Germinal center (tissue), 1 donor: ENCODE measurements at places on chromosomes 3 and 15.
A peak's percentile ranks its signal among the peaks of the same experiment; 100 is the strongest.

DNA sequence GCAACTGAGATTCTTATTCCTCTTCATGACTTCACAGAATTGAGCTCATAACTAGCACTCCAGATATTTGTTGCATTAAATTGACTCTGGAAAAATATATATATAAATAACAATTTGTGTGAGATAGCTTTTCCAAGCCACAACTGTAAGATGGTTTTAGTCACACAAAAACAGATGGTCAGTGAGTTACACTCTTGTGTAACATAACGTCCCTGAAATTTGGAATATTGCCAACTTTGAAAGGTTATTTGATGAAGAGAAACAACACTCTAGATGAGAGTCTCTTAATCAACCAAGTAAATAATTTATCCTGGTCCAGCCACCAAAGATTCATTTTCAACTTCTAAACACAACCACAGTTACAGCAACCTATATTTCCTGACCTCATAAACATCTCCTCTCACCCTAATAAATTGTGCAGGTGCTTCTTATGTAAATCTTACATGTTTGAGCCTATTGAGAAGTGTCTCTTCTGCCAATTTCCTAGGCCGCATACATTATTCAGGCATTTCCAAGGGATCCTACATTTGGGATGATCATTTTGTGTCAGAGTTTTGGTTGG lies 84.9 kb upstream of the ACP3 start:
- no peak for DNase-seq

GRCh38 chr15:43958861-43959330 lies 132.1 kb downstream of the WDR76 start:
- no peak for DNase-seq

DNA sequence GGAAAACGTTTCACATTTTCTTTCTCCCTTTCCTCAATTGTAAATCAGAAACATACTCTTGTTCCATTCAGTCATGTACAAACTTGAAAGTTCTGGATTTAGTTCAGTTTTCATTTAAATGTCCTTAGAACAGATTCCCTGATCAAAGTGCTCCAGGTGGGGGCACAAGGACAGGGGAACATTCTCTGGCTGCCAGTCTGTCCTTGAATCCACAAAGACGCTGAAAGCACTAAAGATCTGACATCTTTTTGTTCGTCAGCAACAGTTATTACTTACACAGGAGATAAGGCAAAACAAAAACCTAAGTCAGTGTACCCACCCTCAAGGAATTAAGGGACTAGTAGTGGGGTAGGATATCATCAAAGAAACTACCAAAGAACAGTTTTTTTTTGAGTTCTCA lies 139.2 kb downstream of the GHSR start:
- DNase-seq, result no peak

DNA sequence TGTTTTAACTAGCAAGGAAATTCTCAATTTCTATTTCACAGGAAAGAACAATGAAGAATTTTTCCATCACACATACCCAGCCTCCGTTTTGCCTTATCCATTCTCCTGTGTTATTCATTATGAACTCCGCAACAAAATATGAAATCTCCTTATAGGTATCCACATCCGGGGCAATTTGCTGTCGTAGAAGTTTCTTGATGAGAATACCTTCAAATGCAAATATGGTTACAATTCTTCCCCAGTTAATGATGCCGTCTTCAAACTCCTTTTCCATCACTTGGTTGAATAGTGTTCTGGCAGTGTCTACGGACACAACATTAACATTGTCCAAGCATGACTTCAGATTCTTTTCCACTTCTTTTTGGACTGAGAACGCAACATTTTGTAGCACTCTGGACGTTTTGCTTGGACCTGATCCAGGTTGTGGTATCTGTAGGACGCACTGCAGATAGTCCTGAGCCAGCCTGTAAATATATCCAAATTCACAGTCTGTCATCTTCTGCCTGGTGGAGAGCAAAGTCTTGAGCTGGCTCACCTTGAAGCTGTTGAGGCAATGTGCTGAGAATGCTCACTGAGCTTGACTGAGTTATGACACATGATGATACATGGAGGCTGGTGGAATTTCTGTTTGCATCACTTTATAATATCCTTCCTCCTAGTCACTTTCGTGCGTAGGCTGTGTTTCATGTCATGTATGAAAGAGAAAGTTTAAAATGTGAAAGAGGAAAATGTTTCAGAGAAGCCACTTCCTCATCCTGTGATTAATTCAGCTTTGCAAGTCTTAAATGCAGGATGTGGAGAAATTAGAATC lies at the start of gene BCL2A1:
TSS of gene BCL2A1 (minus strand) at position 573 of the 811 bp plus-strand sequence. CDS start at position 496, 77 bp downstream.
- peak; percentile 40 for DNase-seq

- DNase-seq, result no peak
These were observed 46.2 kb downstream of the NR1D2 start for GRCh38 chr3:23991306-23991682.

GRCh38 chr3:187968883-187969580 lies 184.9 kb upstream of the LPP start:
- no peak for DNase-seq

DNA sequence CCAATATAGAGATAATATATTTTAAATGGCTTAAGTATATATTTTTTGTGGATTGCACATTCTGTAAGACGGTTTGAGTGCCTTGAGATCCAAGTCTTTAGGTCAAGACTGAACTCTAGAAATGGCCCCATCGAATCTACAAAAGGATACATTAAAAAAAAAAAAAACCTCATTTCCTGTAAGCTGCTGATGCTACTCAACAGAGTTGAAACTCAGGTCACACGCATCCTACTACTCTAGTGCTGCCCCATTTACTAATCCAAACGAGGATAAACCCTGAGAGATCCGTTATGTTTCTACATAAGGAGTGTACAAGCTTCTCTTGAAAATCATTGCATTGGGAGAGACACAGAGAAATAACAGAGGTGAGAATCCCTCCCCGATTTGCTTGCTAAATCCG lies 187.3 kb downstream of the TIGIT start:
- DNase-seq, result no peak

DNA sequence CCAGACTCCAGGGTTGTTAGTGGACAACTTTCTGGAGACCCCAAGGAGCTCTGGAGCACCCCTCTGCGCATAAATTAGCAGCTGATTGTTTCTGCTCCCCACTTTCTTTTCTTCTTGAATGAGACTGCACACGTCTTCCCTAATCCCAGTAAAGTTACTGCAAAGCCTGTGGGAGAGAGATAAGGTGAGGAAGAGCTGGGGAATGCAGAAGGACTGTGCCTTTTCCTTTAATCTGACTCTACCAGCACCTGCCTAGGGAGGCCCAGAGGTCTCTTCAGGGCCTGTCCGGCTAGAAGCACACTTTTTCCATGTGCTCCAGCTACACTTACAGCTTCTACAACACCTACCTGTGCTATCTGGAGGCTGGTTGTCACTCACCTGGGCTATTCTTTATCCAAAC lies 143.8 kb downstream of the KCNMB2 start:
- no peak for DNase-seq

GRCh38 chr15:90950676-90951075 lies 4.0 kb upstream of the RCCD1 start:
- no peak for DNase-seq

GRCh38 chr3:45712434-45713110 lies 23.4 kb downstream of the SACM1L start:
- DNase-seq, result no peak

- no peak for DNase-seq
These were observed 225.6 kb upstream of the ROPN1 start for GRCh38 chr3:124217542-124217941.

DNA sequence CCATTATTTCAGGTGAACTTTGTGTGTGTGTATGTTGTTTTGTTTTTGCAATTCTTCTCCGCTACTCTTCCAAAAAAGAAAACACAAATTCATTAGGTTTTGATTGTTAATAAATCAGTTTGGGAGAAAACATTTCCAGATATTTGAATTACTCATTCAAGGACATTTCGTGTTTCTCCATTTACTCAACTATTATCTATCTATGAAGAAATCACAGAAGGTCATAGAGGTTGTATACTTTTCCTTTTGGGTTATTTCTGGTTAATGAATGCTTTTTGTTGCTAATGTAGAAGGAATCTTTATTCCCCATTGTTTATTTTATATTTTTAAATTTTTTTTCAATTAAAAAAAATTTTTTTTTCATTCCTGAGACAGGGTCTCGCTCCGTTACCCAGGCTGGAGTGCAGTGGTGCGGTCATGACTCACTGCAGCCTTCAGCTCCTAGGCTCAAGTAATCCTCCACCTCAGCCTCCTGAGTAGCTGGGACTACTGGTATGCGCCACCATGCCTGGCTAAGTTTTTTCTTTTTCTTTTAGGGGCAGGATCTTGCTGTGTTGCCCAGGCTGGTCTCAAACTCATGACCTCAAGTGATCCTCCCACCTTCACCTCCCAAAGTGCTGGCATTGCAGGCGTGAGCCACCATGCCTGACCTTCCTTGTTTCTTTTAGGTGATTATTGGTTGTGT lies 28.4 kb downstream of the IGF1R start:
- DNase-seq, result no peak

- no peak for DNase-seq
These were observed 169.3 kb upstream of the TRIM42 start for GRCh38 chr3:140508550-140508949.

DNA sequence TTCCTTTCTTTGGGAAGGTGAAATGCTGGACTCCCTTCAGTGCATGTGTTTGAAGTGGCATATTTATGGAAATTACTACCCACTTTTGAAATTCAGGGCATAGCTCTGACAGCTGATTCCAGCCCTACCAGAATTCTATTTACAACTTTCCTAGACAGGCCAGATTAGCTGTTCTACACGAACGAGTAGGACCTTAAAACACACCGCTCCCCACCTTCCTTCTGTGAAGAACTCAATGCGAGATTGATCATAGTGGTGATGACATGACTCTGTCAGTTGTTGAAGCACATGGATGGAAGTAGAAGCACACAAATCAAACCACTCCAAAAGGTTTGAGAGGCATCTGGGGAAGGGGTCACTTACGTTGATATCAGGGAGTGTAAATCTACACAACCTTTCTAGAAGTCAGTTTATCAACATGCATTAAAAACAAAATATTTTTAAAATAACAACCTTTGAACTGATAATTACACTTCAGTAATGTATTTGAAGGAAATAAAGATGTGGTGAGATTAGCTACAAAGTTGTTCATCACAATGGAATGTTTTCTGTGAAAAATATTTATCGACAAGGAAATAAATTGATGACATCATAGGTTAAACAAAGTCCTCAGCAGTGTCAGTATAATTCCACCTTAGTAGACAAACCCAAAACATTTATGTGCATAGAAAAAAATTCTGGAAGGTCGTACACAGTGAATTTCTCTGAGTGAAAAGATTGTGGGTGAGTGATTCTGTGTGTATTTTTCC lies 29.8 kb downstream of the RARB start:
- no peak for DNase-seq

DNA sequence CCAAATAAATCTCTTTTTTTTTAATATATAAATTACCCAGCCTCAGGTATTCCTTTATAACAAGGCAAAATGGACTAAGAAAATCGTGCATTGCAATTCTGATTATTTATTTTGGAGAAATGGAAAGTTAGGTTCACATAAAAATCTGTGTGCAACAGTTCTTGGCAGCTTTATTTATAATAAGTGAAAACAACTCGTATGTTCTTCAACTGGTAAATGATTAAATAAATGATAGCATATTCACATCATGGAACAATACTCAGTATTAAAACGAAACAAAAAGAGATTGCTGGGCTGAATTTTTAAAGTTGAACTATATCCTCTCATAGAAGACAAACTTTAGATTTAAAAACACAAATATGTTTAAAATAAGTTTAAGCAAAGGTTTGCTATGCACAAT lies 176.3 kb upstream of the ZNF385D start:
- no peak for DNase-seq

DNA sequence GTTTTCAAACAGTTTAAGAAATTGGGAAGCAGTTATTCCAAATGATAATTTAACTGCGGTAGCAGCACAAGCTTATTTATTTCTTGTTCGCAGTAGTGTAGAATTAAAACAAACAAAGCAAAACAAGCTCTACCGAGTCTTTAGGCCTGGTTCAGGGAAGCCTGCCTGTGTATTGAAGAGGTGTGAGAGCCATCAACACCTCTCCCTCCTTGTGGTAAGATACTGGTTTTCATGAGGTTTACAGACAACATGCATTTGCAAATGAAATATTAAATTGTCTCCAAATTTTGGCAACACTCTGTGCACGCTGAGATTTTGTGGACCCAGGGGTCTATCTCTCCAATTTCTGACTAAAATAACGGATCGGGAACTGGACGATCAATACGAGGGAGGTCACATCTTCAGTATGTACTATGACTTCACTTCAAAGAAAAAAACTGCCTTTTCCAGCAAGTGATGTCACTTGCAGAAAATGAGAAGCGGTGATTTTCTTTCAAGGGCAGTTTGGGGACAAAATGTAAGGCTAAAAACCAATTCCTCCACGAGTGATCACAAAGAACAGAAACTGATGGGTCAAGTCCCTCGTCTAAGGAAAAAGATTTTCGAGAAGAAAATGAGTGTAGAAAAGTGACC lies 721 bp downstream of the ATR start:
- DNase-seq, result no peak

DNA sequence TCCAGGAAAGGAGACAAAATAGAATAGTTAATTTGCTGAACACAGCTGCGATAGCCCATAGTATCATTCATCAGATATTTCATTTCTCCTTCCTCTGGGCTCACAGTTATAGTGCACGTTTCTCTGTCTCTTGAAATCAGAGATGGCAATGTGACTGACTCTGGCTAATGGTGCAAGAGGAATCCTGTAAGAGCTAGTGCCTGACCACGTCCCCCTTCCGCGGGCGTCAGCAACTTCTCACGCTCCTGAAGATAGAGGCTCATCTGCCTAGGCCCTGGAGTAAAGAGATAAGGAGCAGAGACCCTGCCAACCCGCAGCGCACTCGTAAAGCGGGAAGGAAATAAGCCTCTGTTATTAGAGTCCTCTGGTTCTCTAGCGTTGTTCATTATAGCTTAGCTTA lies 391.8 kb downstream of the VPS13C start:
- no peak for DNase-seq

- no peak for DNase-seq
These were observed 354.5 kb downstream of the WDR72 start for GRCh38 chr15:53404930-53405493.

- no peak for DNase-seq
These were observed 176.1 kb upstream of the RGMA start for GRCh38 chr15:93265111-93265556.

DNA sequence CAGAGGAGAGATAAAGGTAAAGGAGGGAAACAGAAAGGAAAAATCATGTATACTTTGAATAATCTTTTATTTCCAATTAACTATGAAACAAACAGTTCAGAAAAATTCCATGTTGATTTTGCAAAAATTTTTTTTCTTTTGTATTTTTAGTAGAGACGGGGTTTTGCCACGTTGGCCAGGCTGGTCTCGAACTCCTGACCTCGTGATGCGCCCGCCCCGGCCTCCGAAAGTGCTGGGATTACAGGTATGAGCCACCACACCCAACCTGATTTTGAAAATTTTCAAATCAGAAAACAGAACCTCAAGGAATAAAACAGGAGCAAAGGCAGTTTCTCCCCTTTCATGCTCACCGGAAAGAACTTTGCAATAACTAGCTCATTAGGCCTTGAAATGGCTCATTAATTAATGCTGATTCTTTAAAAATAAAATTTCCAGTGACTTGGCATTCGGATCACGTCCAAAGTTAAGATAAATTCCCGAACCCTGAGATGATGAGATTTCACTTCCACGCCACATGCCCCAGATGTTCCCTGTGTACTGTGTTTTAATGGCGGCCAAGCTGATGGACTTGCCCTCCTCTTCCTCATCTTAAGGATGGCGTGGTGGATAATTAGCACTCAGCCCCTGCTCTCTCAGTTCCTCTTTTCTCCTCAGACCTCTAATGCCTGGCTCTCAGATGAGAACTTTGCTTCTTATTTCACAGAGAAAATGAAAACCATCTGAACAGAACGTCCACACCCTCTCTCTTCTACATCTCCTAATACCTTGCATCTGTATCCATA lies 10.8 kb downstream of the BCL2L10 start:
- DNase-seq, result peak; percentile 53

GRCh38 chr15:70833861-70834765 lies 19.8 kb downstream of the LARP6 start:
- DNase-seq, result no peak
